ENCODE measurements at places on chromosomes 11 and 22.

DNA sequence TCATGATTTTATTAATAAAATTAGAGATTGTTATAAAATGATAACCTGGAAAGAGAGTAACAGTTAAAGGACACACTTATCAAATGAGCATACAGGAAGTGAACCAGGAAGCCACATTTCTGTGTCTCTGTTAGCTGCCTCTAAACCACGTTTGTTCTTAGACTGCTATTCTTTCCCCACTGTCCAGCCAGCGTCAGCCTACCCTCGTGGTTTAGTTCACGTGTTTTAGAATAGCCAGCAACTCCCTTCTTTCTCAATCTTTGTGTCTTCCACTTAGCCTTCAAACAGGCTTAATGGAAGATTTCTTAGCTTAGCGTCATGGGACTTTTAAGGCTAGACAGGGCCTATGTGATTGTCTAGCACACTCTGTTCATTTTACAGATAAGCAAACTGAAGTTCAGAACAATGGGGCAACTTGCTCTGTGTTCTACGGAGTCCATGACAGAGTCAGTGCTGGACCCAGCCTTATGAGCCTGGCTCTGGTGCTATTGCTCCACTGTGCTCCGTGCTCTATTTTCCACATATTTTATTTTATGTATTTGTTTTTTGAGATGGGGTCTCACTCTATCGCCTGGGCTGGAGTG is 27.2 kb downstream of the GRAMD1B start:
- no peak for DNase-seq

- no peak for DNase-seq
Measured at GRCh38 chr11:125375146-125375545, 120.9 kb downstream of the FEZ1 start.

GRCh38 chr22:19477321-19478044 is 1.5 kb downstream of the UFD1 start:
- DNase-seq, result no peak

GRCh38 chr22:31489632-31490495 is at the start of gene EIF4ENIF1:
TSS of gene EIF4ENIF1 (minus strand) at chr22:31489842. CDS start at chr22:31488718, 1,124 bp downstream.
- peak; percentile 81 for DNase-seq

DNA sequence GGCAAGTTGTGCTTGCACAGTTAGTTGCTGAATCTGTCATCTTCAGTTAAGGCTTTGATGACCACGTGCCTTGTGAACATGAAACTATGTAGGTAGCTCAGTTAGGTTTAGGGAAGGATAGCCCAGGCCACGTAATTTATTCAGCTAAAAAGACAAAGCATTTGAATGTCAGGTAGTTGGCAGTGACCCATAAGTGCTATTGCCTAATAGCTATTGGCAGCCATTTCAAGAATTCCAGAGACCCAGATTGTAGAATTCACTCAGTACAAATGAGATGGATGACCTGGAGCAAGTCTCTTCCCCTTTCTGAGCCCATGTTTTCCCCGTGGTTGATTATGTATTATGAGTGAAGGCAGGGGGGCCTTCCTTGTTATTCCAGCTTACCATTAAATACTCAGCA is 265.3 kb upstream of the ANO5 start:
- no peak for DNase-seq

GRCh38 chr22:40408718-40409612 is 38.6 kb downstream of the SGSM3 start:
- no peak for DNase-seq

DNA sequence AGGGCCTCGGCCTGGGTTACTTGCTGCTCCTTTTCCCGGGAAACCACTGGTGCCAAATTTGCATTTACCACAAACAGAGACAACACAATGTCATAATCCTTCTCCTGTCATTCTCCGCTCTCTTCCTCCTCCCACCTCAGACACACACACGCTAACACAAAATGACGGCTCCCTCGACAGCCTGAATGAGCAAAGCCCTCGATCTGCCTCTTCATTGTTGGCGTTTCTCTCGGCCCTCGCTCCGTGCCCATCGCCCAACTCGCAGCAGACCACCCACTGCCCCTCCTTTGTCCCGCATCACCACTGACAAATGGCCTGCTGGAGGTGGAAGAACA is 12.5 kb upstream of the TCF20 start:
- DNase-seq, result no peak

- no peak for DNase-seq
Measured at GRCh38 chr11:119726150-119726553, 2.8 kb downstream of the NECTIN1 start.

DNA sequence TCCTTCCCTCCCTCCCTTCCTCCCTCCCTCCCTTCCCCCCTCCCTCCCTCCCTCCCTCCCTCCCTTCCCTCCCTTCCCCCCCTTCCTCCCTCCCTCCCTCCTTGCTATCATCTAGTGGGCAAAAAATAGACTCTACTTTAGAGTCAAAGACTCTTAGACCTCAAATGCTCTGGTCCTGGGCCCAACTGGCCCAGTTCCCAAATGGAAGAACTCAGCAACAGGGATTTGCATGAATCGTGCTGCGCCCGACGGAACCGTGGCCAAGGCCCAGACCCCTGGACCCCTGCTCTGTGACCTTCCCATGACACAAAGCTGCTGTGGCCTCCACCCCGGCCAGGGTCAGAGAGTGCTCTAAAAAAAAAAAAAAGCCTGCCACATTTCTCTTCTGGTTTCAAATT is 97.4 kb downstream of the WNT7B start:
- DNase-seq, result no peak

GRCh38 chr11:5618807-5619206 is 6.0 kb upstream of the TRIM34 start:
- DNase-seq, result no peak
